ENCODE measurements at places on chromosomes 2 and 18.

GRCh38 chr2:161946489-161947107 is 127.4 kb downstream of the DPP4 start:
- no peak for DNase-seq

DNA sequence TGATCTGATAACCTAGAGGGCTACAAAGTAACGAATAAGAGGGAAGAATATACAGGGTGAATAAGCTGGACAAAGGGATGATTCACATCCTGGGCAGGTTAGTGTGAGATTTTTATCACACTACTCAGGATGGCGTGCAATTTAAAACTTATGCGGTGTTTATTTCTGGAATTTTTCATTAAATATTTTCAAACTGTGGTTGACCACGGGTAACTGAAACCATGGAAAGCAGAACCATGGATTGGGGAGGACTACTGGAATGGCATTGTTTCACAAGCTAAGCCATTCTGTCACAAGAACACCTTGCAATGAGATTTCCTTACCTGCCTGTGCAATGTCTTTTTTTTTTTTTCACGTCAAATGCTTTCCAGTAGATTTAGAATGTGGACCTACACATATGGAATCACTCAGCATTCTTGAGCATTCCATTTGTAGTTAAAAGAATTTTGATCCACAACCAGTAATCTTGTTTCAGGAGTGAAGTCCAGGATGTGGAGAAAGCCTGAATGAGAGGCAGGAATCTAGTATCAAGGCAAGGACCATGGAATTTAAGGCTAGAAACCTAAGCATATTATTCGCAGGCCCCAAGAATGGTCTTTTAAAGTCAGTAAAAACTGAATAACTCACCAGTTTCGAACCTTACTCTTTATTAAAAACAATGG is 8.0 kb upstream of the CDK15 start:
- peak; percentile 66 for DNase-seq

GRCh38 chr2:173136599-173136998 is 61.0 kb downstream of the MAP3K20 start:
- no peak for DNase-seq

DNA sequence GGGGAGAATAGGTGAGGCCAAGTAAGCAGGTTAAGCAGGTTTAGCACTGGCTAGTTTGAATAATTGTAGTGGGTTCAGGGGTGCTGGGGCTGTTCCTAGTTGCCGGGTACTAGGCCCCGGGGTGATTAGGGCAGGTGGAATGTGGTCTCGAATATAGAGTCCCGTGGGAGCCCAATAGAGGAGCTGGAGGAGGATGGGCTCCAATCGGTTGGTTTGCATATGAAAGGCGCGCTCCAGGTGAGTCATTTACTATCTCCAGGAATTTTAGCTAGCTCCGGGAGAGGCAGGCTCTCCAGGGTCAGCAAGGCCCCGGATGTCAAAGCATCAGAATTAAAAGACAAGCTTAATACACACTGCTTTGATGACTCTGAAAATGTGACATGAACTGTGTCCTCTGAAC is 304.0 kb downstream of the ZNF521 start:
- no peak for DNase-seq

- DNase-seq: no peak
These were observed 245.3 kb downstream of the STK39 start for GRCh38 chr2:168002021-168002553.

GRCh38 chr2:229640636-229641035 is 73.7 kb downstream of the DNER start:
- DNase-seq: no peak

DNA sequence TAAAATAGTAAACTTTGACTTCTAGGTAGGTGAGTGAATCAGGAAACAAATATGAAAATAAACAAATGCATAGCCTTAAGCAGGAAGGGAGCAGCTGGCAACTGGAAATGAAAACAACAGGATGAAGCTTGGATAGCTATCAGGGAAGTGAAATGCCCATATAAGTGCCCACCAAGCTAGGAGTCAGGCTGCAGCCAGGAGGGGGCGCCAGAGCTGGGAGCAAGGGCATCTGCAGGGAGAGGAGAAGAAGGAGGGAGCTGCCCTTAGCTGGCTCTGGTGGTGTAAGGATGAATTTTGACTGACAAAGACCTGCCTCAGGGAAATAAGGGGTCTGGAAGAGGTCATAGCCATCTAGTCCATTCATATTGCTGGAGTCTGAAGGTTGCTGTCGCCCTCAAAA is 298.3 kb downstream of the TDRD15 start:
- DNase-seq: no peak

GRCh38 chr18:63949068-63949737 is at the start of gene HMSD:
TSS of gene HMSD (plus strand) at chr18:63949301. CDS start at chr18:63953456, 4,155 bp downstream.
- DNase-seq: no peak

GRCh38 chr2:74646834-74647482 is 1.2 kb downstream of the M1AP start:
- DNase-seq: no peak

- DNase-seq: peak; percentile 73
These were observed 34.8 kb upstream of the MYO3B start for GRCh38 chr2:170143045-170143717.

DNA sequence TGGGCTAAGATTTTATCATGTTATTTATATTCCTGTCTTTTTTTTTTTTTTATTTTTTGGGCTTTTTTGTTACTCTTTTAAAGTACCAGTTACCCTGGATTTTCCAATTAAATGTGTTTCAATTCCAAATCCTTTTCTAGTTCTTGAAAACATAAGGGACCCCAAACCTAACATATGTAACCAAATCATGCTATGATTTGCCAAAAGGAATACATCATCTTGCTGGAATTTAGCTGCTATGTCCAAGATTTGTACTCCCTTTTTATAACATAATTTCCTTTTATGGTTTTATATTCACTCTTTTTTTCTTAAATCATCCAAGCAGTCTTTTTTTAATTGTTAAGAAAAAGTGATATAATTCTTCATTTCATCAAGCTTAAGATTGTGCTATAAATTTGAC is 60.9 kb upstream of the DSEL start:
- no peak for DNase-seq

DNA sequence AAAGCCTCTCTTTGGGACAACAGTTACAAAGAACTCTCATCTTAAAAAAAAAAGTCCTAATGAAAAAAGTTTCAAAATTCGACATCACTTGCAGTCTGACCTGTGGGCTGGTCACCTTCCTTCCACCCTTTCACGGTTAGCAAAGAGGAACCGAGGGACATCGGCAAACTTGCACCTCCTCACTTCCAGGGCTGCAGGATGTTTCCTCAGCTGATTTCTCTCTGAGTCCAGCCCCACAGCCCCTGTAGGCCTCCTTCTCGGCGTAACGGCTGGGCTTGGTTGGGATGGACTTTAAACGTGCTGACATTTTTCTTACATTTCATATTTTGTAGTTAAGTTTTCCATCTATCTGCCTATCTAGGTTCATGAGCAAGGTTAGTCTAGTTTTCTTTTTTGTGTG is 5.7 kb upstream of the CAB39 start:
- DNase-seq: no peak

DNA sequence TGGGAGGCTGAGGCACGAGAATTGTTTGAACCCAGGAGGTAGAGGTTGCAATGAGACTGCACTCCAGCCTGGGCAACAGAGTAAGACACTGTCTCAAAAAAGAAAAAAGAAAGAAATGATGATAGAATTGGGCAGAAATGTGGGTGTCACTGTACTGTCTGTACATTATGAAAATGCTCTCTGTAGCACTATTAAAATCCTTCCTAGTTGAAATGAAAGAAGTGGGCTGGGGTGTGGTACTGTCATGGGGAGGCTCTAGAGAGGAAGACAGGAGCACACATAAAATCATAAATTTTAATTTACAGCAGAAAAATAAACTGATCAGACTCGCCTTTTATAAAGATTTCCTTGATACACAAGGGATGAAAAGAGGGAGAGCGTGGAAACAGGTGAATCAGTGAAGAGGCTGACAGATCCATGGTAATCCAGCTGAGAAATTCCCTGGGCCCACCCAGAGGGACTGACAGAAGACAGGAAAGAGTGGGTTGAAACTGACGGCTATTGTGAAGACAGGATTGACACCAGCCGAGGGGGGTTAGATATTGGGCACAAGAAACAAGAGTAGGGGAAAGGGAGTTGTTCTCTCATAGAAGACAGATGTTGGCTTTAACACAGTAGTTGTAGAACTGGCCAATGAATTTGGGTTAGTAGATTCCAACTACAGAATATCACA is 96.4 kb upstream of the ATL2 start:
- no peak for DNase-seq

DNA sequence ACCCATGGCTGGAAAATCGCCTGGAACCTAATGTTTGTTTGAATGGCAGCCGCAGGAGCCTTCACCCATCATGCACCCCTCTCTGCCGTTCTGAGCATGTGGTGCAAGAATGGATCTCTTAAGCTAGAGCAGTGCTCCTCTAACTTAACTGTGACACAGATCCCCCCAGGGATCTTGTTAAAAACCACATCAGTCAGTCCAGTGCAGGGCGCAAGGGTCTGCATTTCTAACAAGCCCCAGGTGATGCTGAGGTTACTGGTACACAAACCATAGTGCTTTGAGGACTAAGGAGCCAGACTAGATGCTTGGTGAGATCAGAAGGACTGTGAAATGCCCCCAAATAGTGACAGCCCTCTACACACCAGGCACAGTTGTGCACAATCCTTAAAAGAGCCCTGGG is 87.1 kb upstream of the KCTD1 start:
- no peak for DNase-seq

GRCh38 chr2:101405351-101405899 is 18.1 kb upstream of the CREG2 start:
- DNase-seq: no peak

- DNase-seq: no peak
These were observed 1424.0 kb upstream of the PIK3C3 start for GRCh38 chr18:40531051-40531450.

GRCh38 chr18:69161383-69162028 is 239.2 kb upstream of the DOK6 start:
- no peak for DNase-seq

DNA sequence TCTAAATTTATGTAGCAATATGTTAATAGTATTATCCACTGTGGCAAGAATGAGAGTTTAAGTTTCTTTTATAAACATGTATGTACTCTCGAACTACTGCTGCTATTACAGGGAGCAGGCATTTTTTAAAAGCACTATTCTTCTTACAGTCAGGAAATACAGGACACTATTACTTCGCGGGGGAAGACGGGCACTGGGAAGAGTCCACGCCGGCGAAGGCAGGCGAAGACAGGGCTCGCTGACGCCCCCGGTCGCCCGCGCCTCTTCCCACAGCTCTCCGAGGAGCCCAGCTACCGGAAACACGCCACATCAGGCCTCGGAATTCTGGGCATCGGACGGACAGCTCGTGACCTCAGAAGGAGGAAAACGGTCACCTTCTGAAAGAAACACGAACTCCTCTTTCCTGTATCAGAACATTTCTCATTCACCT is 90.2 kb downstream of the FAM161A start:
- DNase-seq: peak; percentile 89

GRCh38 chr2:45494275-45494977 is 116.6 kb downstream of the SRBD1 start:
- no peak for DNase-seq

GRCh38 chr2:237438080-237438940 is 24.3 kb upstream of the COL6A3 start:
- no peak for DNase-seq

DNA sequence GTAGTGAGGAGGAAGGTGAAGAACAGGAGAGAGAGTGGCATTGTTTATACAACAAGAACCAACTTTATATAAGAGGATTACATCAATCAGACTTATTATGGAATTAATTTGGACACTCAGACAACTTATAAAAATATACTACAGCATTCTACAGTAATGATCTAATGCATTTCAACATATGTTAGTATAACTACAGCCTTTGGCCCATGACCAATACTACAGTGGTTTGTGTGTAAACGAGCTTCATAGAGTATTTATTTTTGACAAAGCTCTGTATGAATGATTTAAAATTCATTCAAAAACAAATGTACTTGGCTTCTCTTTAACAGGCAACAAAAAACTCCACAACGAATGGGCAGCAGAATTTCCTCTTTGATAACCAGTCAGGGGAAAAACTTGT is 72.8 kb downstream of the ZNF521 start:
- DNase-seq: no peak

- DNase-seq: no peak
These were observed 7.9 kb downstream of the ARL4C start for GRCh38 chr2:234488913-234489451.

- DNase-seq: no peak
These were observed 273.3 kb downstream of the TNS1 start for GRCh38 chr2:217729421-217730053.

Measured in NCI-H226 (cell line).